ENCODE measurements at places on chromosomes 13 and 19. TPM values are rescaled to one million over a fixed set of nuclear protein-coding genes. Genes with fewer than 3 reads are reported as not detected.

The SHANK1 gene
- 18.3 TPM for total RNA-seq

The ERICH6B gene
- total RNA-seq, result not detected

The TJP3 gene
- total RNA-seq, result not detected

The PCP2 gene
- not detected for total RNA-seq

The KCNC3 gene
- total RNA-seq, result 1.2 TPM

The RELB gene
- 0.41 TPM for total RNA-seq

The RFPL4AL1 gene
- total RNA-seq, result not detected

The ADAT3 gene
- total RNA-seq, result 1.2 TPM

The KLF12 gene
- 49.3 TPM for total RNA-seq

The LRFN3 gene
- 7.7 TPM for total RNA-seq

The ZNF432 gene
- 18.8 TPM for total RNA-seq

The SPRY2 gene
- total RNA-seq, result 42.8 TPM

The NECTIN2 gene
- total RNA-seq, result 26.1 TPM

The PRTN3 gene
- total RNA-seq, result 1.2 TPM

The ACER1 gene
- total RNA-seq, result not detected

The ZNF607 gene
- 23.6 TPM for total RNA-seq

The ZNF99 gene
- 0.41 TPM for total RNA-seq

The ZSCAN4 gene
- not detected for total RNA-seq

The IFNL2 gene
- total RNA-seq, result not detected

All from frontal cortex (tissue), 4 donors.